ENCODE measurements at places on chromosomes 7 and 10. TPM values are rescaled to one million over a fixed set of nuclear protein-coding genes. Genes with fewer than 3 reads are reported as not detected.

NRAP gene
- total RNA-seq: not detected

GCK gene
- total RNA-seq: 3.9 TPM

GJC3 gene
- not detected for total RNA-seq

AMPH gene
- 47.0 TPM for total RNA-seq

HPS1 gene
- total RNA-seq: 7.9 TPM

CRTAC1 gene
- total RNA-seq: 6.6 TPM

LRRC4 gene
- total RNA-seq: 13.5 TPM

ARHGEF35 gene
- 0.49 TPM for total RNA-seq

CARD11 gene
- total RNA-seq: 0.25 TPM

C1GALT1 gene
- 23.1 TPM for total RNA-seq

H2BK1 gene
- total RNA-seq: not detected

SPDYE8 gene
- 0.25 TPM for total RNA-seq

ZNF655 gene
- 58.8 TPM for total RNA-seq

ATXN7L1 gene
- total RNA-seq: 10.3 TPM

CYP26A1 gene
- total RNA-seq: 22.9 TPM

LLCFC1 gene
- total RNA-seq: not detected

OR2A42 gene
- not detected for total RNA-seq

EPO gene
- total RNA-seq: not detected

BAG3 gene
- total RNA-seq: 0.98 TPM

ANKRD61 gene
- not detected for total RNA-seq

IDI2 gene
- total RNA-seq: not detected

CDC14C gene
- total RNA-seq: not detected

C10orf67 gene
- 0.25 TPM for total RNA-seq

OR9A2 gene
- total RNA-seq: 0.49 TPM

TMEM236 gene
- total RNA-seq: under 0.01 TPM

ANKRD7 gene
- total RNA-seq: 1.7 TPM

NKX6-2 gene
- total RNA-seq: not detected

IGFBP3 gene
- 5.2 TPM for total RNA-seq

ACBD7 gene
- 11.8 TPM for total RNA-seq

TPK1 gene
- total RNA-seq: 7.6 TPM

NANOS1 gene
- 5.2 TPM for total RNA-seq

GDF10 gene
- 7.6 TPM for total RNA-seq

RAMP3 gene
- total RNA-seq: 6.1 TPM

CYP3A4 gene
- total RNA-seq: not detected

AKR1C1 gene
- total RNA-seq: 27.5 TPM

MEOX2 gene
- 0.25 TPM for total RNA-seq

LRGUK gene
- 7.4 TPM for total RNA-seq

SFTPA2 gene
- total RNA-seq: 0.25 TPM

UCN3 gene
- total RNA-seq: not detected

MCM10 gene
- total RNA-seq: 2.0 TPM

TMEM176B gene
- 1.2 TPM for total RNA-seq

C10orf62 gene
- total RNA-seq: not detected

PIP gene
- total RNA-seq: not detected

FGF8 gene
- not detected for total RNA-seq

GATA3 gene
- under 0.01 TPM for total RNA-seq

GFRA1 gene
- total RNA-seq: 8.6 TPM

OR2A5 gene
- total RNA-seq: not detected

RET gene
- total RNA-seq: 2.2 TPM

MACC1 gene
- total RNA-seq: 0.25 TPM

AIMP2 gene
- total RNA-seq: 23.4 TPM

INMT gene
- under 0.01 TPM for total RNA-seq
